ENCODE measurements at places on chromosomes 13 and 19.
A peak's percentile ranks its signal among the peaks of the same experiment; 100 is the strongest.

DNA sequence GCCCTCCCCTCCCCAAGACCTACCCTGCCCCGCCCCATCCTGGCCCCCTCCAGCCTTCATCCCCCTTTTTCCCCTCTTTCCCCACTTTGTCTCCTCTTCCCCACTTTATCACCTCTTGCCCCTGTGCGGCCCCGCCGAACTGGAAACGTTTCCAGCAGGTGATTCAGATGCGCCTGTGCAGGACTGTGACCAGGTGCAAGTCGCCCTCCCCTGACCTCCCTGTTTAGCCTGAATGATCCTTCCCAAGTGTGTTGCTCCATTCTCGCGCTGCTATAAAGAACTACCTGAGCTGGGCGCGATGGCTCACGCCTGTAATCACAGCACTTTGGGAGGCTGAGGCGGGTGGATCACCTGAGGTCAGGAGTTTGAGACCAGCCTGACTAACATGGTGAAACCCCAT is 25.9 kb downstream of the ZNF791 start:
- no peak for DNase-seq

DNA sequence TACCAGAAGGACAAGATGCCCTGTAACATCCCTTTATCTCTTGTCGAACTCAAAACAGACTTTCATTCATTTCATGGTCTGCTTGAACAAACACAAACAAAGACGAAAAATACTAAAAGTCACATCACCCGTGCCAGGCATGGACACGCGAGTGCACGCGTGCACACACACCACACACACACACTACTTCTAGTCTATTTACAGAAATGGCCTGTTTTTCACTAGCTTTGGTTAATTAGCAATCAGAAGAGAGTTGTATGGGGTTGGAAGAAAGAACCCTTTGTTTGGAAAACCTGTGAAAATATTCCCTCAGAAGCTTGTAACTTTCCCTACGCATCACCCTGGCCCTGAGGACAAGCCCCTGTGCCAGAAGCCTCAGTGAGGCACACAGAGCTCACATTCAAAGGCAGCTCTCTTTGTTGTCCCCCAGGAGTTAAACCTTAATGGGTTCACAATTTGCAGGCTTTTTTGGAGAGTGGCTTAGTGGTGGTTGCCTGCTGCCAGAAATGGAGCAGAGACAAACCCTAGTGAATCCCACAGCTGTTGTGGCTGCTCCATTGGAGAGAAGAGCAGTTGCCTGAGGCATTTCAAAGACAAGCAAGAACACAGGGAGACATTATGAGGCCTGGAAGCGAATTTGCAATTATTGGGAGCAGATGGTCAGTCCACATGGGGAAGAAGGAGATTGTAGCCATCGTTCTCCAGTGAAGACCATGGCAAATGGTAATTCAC is 55.9 kb downstream of the STARD13 start:
- DNase-seq, result no peak

- no peak for DNase-seq
Measured at GRCh38 chr13:42398533-42398932, 126.6 kb downstream of the AKAP11 start.

GRCh38 chr13:95233026-95233635 is 68.1 kb downstream of the ABCC4 start:
- peak; percentile 15 for DNase-seq

DNA sequence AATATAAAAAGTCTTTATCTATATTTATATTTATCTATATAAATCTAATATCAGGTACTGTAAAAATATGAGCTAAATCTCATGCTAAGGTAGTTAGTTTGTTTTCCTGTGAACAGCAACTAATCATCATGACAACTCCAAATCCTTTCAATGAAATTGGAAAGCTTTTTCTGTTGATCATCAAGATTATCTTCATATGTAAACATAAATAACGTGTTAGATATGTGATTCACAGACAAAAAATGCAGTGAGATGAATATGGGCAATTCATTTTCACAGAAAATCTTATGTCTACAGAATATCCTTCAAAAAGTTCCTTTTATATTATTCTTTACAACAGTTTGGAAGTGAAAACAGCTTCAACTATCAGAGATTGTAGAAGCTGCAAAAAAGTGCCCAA is 41.7 kb upstream of the EEF1AKMT1 start:
- no peak for DNase-seq

GRCh38 chr13:100461309-100462030 is 127.1 kb downstream of the GGACT start:
- DNase-seq, result no peak

DNA sequence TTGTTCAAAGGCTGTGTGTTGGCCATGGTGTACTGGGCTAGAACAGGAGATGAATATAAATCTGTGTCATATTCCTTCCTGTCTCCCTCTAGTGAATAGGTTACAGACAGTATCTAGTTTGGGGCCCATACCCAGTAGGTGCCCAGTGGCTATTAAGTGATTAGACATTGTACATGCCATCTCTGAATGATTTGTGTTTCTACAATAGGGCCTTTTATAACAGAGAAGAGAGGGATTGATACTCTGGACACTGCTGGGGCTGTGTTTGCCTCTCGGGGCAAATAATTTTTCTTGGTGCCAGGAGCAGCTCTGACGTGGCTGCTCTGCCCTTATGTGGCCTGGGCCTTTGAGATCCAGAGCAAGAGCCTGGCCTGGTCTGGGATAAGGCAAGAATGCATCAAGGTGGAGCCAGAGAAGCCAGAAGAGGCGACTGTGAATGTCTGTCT is 403.1 kb downstream of the SPRY2 start:
- no peak for DNase-seq

DNA sequence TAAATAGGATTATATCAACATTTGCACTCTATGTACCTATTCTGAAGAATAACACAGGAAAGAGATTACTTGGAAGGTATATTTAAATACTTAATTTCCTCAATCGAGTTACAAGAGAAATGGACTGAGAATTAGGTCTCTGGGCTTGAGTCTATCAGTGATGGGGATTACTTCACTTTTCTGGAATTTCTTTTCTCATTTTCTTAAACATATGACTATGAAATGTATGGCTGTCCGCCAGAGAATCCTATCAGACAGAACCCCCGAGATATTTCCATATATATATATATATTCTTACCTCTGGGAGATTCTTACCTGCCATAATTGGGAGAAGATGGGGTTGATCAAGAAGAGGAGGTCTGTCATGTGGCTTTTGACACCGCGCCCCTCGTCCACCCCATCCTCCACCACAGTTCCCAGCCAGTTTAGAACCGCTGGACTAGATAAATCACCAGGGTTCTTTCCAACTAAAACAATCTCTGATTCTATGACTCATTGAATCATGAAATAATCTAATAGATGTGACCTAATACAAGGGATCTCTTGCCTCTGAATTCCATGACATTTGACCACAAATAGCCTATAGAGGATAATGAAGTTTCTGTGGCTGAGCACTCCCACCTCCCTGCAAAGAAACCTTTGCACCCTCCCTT is 231.3 kb downstream of the TBC1D4 start:
- no peak for DNase-seq

DNA sequence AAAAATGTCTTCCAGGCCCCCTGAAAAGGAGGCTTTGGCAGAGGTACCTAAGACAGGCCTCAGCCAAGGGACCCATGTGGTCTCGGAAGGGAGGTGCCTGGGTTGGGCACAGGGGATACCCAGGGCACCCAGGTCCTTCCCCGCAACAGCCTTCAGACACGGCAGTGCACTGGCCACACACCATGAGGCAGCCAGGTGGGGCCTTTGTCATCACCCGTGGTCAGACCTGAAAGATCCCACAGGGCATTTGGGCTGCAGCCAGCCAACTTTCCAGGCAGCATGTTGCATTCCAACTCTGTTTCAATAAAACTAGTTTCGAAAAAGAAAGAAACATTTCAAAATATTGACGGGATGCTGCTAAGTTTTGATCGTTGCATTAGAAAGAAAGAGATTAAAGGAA is 4.7 kb upstream of the TUBGCP3 start:
- DNase-seq, result no peak

- no peak for DNase-seq
Measured at GRCh38 chr19:40262422-40262821, 22.7 kb downstream of the AKT2 start.

GRCh38 chr13:33752597-33752996 is 65.4 kb upstream of the RFC3 start:
- DNase-seq, result no peak

GRCh38 chr19:17611462-17612244 is 56.2 kb downstream of the COLGALT1 start:
- DNase-seq, result no peak

DNA sequence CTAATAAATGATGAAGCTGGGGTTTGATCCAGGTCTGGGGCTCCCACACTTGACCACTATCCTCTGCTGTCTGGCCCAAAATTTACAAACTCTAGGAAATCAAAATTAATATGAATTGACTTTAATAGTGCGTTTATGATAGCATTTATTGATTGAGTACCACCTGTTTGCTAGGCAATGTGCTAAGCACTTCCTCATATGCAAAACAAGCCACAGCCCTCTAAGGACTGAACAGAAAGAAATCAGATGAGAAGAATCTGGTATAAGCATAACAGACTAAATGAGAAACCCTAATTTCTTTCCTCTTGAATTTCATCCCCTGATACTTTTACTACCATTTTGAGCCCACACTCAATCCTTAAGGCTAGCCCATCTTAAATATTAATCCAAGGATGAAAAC is 6.6 kb upstream of the MLNR start:
- no peak for DNase-seq

- peak; percentile 67 for DNase-seq
Measured at GRCh38 chr19:15508035-15508710, at the start of gene CYP4F22. Gene CYP4F22, plus strand, starts transcription at chr19:15508525. Its CDS starts 16,812 bp downstream, at chr19:15525337.

DNA sequence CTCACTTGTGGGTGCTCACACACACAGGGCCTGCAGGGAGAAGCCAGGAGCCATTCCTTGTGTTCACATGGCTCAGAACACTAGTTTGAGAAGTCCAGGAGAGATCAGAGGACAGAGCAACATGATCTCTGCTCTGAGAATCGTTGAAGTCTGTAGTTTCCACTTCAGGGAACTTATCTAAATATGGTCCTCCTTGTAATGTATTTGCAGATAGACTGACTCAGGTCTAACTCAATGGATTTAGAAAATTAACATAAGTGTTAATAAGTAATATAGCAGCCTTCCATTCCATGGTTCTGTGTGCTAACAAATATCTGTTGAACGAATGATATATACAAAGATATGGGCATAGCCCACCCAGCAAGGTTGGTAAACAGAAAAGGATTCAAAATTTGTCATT is 119.8 kb upstream of the STARD13 start:
- DNase-seq, result no peak

DNA sequence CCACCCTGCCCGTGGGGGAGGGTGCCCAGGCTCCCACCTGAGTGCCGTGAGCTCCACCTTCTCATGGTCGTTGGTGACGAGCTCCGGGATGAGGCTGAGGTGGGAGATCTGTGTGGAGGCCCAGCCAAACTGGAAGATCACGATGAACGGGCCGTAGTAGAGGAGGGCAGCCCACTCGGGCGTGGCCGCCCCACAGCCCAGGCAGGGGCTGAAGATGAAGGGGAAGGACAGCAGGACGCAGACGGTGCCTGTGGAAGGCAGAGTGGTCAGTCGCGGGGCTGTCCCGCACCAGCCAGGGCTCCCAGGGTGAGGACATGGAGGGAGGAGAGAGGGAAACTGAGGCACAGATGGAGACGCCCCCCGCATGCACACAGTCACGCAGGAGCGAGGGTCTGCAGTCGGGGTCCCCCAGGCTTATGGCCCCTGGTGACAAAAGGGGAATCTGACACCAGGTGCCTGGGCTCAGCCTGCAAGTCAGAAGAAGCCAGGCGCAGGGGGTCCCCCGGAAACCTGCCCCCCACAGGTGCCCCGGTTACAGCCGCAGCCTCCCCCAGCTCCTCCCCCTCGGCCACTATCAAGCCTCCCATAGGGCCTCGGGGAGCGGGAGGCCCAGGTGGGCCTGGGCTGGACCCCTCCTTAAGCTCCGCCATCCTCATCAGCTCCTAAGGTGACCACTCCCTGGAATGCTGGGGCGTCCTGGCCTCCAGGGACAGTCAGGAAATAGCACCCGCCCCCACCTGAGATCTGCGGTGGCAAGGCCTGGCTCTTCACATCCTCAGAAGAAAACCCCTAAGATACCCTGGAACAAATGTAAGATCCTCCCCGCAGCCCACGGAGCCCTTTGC is 6.2 kb downstream of the MFSD12 start:
- no peak for DNase-seq

DNA sequence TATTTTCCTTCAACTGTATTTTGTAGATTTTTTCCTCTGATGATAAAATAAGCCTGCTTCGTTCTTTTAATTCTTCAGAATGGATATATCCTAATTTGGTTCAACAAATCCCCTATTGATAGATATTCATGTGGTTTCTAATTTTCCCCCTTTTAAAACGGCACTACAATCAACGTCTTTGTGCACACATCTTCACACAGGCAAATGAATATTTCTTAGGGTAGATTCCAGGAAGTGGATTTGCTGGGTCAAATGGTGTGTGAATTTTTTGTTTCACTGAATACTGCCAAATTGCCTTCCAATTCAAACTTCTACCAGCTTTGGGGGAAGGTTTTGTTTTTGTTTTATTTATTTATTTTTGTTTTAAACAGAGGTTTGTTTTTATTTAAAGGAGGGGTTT is 287.2 kb downstream of the FOXO1 start:
- no peak for DNase-seq

DNA sequence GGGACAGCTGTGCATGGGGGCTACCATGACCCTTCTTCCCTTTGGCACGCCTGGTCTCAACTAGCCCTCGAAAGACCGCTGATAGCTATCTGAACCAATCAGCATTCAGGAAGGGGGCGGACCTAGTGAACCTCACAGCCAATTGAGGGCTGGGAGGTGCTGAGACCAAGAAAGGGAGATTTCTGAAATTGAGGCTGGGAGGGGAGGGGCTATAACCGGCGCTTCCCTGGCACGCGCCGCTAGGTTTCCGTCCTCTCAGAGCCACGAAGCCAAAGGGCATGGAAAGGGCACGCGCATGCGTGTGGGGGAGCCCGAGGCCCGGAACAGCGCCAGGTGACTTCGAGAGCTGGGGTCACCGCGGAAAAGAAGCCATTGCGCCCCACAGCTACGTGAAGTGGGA is 4.2 kb upstream of the PAFAH1B3 start:
- peak; percentile 51 for DNase-seq

GRCh38 chr13:28542804-28543203 is 47.9 kb upstream of the FLT1 start:
- no peak for DNase-seq
